ENCODE measurements at places on chromosomes 6 and 20. TPM values are rescaled to one million over a fixed set of nuclear protein-coding genes. Genes with fewer than 3 reads are reported as not detected.

SEL1L2 gene
- not detected for total RNA-seq

LY86 gene
- 0.16 TPM for total RNA-seq

ENPP5 gene
- total RNA-seq = not detected

TBXT gene
- total RNA-seq = not detected

KCNG1 gene
- total RNA-seq = 6.7 TPM

PGC gene
- 0.38 TPM for total RNA-seq

GINS1 gene
- total RNA-seq = 25.4 TPM

GHRH gene
- total RNA-seq = not detected

FAM110A gene
- total RNA-seq = 8.9 TPM

FOXQ1 gene
- total RNA-seq = not detected

EYS gene
- total RNA-seq = not detected

KIF13A gene
- 0.63 TPM for total RNA-seq

HLA-DRB5 gene
- 1.1 TPM for total RNA-seq

HDGFL1 gene
- not detected for total RNA-seq

DNA sequence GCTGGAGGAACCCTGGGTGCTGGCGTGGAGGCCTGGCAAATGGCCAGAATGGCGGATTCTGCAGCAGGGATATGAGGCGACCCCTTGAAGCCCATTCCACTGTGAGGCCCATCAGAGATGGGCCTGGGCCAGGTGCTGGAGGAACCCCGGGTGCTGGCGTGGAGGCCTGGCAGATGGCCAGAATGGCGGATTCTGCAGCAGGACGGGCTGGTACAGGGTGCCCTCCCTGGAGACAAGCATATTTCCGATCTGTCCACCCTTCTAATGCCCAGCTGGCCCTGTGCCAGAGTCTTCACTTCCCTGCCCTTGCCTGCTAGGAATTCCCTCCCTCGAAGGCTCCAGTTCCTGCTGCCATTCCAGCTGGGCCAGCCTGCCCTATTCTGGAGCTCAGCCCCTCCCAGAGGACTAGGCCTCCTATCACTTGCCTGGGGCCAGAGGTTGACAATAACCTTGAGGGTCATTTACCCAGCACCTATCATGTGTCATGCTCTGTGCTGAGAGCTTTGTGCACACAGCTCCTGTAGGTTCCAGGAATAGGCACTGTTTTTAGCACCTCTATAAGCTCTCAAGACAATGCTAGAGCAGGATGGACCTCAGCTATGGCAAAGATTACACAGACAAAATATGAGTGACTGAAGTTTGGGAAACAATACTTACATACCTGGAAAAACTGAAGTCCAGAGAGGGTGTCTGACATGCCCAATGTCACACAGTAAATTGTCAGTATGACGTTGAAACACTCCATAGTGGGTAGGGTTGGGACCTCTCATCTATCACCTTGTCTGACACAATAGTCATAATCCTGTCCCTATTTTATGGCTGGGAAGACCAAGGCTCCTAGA is 21.4 kb downstream of the SUN5 start:
- no peak for DNase-seq

GRCh38 chr6:163661272-163661671 is 246.8 kb downstream of the QKI start:
- DNase-seq = no peak

DNA sequence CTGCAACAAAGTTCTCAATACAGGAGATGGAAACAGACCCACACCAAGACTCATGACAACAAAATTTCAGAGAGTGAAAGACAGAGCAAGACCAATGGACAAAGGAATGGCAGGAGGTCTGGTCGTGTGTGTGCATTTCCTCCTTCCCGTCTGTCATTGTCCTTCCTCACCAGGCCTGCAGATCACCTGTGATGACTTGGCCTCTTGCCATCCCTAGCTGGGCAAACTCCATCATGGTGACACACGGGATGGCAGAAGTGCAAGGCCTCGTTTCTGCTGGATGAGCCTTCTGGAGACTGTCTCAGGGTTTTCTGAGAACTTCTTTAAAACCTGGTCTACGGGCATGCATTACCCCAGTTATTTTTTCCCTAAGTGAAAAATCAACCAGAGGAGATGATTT is 49.2 kb downstream of the RPP21 start:
- DNase-seq = no peak

GRCh38 chr6:115000736-115001135 is 657.9 kb upstream of the HS3ST5 start:
- DNase-seq = no peak

DNA sequence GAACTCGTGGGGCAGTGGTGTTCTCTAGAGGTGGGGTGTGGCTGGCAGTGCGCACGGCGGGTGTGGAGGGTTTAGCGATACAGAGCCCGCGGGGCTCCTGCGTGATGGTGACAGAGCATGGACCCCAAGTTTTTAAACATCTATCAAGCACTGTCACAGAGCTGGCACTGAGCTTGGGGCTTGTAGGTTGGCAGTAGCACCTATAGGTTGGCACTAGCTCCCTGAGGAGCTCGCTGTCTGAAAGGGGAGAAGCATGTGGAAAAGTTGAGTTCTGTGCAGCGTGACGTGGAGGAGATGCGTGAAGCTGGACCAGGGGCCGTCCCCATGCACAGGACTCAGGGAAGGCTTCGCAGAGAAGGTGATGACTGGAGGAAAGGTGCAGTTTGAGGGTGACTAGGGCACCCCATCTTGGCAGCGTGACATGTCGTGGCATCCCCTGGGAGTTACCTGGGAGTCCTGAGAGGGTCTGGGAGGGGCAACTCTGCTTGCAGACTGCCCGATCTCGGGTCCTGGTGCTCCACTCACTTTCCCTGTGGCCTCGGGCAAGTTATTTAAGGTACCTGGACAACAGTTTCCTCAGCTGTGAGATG is 122.0 kb downstream of the CDH4 start:
- no peak for DNase-seq

GRCh38 chr20:5810800-5811422 is 60.7 kb downstream of the SHLD1 start:
- no peak for DNase-seq

GRCh38 chr20:61746147-61746646 is 319.5 kb downstream of the TAF4 start:
- no peak for DNase-seq

DNA sequence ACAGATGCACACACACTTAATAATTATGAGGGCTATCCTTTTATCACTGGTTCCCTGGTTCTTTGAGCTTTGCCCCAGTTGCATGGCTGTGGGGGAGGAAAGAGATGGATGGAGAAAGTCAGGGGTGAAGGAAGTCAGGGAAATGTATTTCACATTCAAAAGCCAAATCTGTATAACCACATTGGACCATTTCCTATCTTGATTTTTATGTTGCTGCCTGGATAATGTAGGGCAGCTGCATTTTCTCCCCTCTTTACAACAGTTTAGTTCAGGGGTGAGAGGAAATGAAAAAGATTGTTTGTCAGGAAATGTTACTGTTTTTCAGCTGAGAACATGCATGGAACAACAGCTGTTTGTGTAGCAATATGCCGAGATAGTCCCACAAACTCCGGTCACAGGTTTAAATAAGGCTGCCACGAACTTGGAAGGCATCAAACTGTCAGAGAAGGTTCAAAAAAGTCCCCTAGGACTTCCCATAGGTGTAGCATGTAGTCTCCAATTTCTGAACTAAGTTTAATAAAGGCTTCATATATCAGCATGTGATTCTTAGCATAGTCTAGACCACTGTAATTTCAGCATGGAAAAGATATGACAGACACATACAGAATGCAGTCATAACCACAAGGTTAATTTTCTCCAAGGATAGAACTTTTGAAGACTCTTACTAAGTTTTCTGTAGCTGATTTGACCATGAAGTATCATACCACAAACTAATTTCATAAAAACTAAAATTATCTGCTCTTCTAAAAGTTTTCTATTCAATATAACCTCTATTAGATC is 82.1 kb upstream of the COL21A1 start:
- no peak for DNase-seq

DNA sequence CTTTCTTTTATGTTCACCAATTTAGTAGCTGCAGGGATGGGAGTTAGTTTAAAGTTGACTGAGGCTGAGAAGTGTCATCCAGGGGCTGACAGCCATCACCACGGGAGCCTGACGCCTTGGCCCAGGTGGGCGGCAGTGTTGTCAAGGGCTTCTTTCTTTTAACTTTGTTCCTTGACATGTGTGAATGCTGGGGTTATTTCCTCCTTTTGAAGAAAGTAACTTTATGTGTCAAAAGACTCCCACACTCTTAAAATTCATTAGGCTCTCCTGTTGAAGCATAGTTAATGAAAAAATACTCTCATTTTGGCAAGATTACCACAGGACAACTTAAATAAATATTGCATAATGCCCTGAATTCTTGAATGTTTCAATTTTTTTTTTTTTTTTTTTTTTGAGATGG is 50.0 kb downstream of the SASH1 start:
- no peak for DNase-seq

GRCh38 chr6:26158076-26158580 is 70.9 kb downstream of the HFE start:
- peak; percentile 74 for DNase-seq

- no peak for DNase-seq
These were observed 194.6 kb downstream of the CDH26 start for GRCh38 chr20:60152792-60153191.

GRCh38 chr20:24450624-24451376 is 18.6 kb upstream of the SYNDIG1 start:
- no peak for DNase-seq

DNA sequence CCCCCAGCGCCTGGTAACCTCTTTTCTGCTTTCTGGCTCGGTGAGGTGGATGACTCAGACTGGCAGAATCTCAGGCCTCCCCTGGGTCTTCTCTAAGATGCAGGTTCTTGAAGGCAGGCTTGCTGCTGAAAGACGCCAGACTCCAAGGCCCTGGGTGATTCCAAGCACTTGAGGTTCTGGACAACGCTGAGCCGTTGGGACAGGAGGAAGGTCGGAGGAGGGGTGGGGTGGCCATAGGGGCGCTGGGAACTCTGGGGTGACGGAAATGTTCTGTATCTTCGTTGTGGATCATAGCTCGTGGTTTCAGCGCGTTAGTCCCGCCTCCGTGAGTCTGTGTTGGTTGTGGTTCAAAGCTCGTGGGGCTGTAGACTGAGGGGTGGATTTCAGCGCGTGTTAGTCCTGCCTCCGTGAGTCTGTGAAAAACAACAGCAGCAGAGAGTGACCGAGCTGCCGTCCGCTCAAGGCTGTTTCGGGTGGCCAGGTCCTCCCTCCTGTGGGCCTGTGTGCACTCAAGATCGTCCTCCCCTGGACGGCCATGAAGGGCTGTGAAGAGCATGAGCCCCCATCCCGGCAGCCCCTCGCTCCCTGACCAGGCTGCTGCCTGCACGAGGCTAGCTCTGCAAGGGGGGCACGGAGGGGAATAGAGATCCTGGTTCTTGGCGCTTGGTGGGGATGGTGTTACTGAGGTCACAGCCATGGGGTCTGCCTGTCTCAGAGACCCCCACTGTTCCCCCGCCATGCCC is 7.7 kb downstream of the NTSR1 start:
- peak; percentile 25 for DNase-seq

- no peak for DNase-seq
These were observed 1.5 kb upstream of the ERVFRD-1 start for GRCh38 chr6:11113038-11113437.

DNA sequence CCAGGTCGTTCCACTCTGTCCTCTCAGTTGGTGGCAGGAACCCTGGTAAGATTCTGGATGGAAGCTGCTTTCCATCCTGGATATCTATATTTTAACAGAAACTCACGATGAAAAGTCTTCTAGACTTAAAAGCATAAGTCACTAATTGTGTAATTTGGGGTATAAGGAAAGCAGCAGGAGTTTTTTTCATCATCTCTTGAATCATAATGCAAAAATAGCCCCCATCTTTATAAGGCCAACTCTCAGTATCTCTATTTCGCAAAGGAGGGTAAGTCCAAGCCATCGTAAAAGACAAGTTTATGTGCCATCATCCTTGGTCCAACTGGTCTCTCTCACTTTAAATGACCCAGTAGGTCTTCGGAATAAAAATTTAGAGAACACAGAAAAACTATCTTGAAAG is 95.1 kb downstream of the FAM50B start:
- DNase-seq = no peak

DNA sequence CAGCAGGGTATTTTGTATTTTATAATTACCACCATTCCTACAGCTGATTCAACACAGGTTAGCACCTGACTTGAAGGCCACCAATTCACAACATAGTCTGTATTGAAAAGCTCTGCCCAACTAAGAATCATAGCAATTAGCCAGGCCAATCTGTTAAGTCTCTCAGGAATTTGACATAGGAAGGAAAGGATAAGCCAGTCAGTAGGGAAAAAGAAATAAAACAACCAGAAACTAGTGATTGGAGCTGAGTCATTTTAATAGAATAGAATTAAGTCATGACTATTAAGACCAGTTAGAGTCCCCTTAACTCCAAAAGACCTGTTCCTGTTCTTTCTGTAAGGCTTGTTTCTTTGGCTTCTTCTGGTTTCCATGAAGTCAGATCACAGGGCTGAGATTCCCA is 8.1 kb downstream of the RANBP9 start:
- DNase-seq = no peak

- peak; percentile 88 for DNase-seq
These were observed 85.2 kb downstream of the SESN1 start for GRCh38 chr6:109009236-109009961.

- DNase-seq = no peak
These were observed 203.3 kb downstream of the EYA2 start for GRCh38 chr20:47097691-47098622.

- no peak for DNase-seq
These were observed 206.6 kb downstream of the TASP1 start for GRCh38 chr20:13432126-13432525.

- no peak for DNase-seq
These were observed 2.8 kb upstream of the RBPJL start for GRCh38 chr20:45303586-45304463.

- no peak for DNase-seq
These were observed 80.7 kb downstream of the TRMT11 start for GRCh38 chr6:126067073-126067472.
